Activated CD4-positive, alpha-beta T cell treated with anti-CD3 and anti-CD28 coated beads, Interleukin-2, Interleukin-4, amounts not matched to agents 100 ng/mL and 50 ng/mL, durations not matched to agents 16 hours and 8 hours (primary cell): ENCODE measurements at places on chromosomes 2 and 18.
A peak's percentile ranks its signal among the peaks of the same experiment; 100 is the strongest.

DNA sequence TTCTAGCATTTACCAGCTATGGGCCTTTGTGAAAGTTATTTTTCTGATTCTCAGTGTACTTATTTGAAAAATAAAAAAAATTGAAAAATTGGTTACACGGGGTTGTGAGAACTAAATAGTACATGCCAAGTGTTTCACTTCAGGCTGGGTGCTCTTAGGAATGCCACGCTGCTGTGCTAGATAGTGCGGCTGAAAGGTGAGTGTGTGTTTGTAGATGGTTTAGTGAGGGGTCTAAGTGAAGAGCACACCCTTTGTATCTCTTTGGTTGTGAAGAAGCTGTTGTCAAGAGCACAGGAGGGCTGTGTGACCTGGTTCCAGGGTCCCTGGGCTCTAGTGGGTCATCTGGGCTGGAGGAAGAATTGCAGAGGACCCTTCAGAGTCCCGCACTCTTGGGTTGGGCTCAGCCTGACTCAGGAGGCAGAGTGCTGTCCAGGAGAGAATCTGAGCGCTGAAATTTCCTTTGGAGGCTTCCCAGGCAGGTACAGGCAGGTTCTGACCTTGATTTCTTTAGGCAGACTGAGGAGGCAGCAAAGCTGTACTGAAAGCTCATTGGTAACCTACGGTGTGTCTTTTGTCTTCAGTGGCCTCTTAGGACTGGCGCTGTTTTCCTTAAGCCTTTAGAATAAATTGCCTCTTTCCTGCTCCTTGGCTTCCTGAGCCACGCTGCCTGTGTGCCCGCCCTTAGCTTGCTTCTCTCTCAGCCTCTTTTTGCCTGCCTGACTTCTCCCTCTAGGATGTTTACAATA is 44.4 kb downstream of the MAP4K4 start:
- DNase-seq, result no peak

GRCh38 chr2:26717362-26717761 is 24.8 kb downstream of the KCNK3 start:
- DNase-seq, result no peak

DNA sequence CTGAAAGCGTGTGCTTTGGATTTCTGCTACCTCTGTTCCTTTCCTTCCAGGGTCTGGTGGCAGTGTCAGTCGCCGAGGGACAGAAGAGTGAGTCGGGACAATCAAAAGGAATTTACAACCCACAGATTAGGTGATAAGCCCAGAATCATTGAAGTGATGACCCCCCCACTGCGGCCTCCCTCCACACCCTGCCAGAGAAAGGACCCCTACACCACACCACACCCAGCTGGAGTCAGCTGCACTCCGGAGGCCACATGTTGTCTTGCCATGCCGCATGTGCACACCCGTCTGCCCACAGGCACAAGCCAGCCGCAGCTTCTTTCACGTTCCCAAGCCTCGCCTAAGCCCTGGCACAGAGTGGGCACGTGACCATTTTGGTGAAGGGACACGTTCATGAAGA is 366.8 kb upstream of the SALL3 start:
- DNase-seq, result no peak

DNA sequence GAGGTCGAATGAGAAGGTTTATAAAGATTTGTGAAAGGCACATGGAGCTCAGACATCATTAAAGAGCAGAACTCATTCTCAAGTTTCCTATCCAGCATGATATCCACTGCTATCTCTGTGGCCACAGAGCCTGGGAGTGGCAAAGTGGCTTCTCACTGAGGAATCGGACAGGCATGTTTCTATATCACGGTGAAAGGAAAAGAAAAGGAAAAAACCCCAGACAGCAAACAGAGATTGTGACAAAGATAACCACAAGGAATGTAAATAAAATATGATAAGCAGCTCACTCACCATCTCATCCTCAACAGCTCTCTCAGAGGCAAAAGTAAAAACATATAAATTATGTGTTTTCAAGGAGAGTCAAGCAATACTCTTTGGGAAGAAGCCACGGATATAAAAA is 2.5 kb downstream of the PID1 start:
- no peak for DNase-seq

DNA sequence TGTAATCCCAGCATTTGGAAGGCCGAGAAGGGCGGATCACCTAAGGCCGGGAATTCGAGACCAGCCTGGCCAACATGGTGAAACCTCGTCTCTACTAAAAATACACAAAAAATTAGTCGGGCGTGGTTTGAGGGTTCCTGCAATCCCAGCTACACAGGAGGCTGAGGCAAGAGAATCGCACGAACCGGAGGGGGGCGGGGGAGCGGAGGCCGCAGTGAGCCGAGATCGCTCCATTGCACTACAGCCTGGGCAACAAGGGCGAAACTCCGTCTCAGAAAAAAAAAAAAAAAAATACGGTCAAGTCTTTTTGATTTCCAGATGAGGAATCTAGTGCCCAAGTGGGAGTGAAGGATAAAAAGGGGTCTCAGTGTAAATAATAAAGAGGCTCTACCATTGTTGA is 16.5 kb upstream of the MEIS1 start:
- no peak for DNase-seq

DNA sequence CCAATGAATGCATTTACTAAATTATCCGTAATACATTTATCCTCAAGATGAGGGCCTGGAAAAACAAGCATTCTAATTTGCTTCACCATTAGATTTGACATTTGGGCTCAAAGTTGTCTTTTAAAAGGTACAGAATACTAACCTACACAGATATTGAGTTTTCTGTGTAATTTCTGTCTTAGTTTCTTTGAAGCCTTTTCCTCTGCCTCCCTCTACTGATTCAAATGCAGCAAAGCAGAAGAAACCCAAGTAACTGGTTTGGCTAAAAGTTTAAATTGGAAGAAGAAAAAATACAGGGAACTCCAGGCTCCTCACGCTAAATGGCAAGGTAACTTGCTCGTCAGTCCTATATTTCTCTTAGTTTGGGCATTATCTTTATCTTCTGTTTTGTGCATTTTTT is 53.3 kb upstream of the SLC5A7 start:
- no peak for DNase-seq

DNA sequence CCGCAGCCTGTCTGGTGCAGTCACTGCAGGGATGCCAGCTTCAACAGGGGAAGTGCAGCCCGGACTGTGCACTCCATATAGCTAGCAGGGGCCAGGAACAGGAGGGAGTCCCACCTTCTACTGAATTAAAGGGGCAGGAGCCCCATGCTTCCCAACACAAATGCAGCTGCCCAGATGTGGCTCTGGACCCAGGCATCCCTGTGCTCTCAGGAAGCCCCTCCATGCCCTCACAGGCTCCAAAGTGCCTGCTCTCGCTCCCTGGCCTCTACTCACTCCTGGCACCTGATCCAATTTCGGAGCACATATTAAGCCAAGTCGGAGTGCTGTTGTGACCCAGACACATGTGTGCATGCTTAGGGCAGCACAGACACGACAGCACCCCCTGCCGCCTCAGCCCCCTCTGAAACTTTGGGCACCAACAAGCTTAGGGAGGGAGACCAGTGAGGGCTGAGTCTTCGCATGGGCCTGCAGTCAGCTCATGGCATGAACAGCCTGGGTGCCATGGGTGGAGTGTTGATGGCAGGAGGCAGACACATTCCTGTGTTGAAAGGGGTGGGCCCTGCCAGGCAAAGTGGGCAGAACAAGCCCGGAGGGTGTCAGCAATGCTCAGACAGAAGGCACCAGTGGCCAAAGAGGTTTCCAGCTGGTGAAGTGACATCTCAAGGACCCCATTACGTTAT is 83.5 kb downstream of the ZNF804A start:
- no peak for DNase-seq

- no peak for DNase-seq
Measured at GRCh38 chr2:185645529-185645928, 93.1 kb upstream of the FSIP2 start.

- DNase-seq, result no peak
Measured at GRCh38 chr2:118913803-118914645, 28.0 kb upstream of the MARCO start.

DNA sequence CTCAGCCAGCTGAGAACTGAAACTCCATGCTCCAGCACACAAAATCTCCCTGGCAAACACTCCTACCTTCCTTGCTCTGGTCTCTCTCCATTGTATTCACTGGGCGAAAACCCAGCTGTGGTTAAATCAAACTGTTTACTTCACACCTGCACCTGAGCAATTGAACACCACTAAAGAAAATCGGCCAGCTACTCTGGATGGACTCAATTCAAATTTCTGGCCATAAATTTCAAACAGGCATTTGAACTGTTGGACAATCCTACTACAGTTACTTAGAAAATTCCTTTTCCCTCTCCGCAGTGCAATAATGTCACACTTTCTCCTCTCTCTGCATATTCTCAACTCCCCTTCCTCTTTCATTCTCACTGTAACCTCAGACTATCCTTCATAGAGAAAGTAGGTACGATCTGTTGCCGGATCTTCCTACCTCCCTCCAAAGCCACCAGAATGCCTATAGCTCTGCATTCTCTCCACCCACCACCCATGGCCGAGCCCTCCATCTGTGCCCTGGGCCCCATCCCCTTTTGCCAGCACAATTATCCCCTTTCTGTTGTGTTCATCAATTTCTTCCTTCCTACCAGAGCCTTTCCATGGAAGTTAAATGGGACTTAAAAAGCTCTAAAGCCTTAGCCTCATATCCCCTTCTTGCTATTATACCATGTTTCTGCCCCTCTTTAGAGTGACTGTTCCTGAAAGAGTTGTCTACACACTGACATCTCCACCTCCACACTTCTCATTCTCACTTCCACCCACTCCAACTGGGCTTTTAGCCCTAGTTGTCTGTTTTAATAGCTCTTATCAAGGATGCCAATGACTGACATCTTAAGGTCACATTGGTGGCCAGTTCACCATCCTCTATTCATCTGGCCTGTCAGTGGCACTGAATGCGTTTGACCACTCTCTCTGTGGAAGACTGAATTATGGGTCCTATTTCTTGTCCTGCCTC is 127.5 kb upstream of the SLC1A4 start:
- no peak for DNase-seq

DNA sequence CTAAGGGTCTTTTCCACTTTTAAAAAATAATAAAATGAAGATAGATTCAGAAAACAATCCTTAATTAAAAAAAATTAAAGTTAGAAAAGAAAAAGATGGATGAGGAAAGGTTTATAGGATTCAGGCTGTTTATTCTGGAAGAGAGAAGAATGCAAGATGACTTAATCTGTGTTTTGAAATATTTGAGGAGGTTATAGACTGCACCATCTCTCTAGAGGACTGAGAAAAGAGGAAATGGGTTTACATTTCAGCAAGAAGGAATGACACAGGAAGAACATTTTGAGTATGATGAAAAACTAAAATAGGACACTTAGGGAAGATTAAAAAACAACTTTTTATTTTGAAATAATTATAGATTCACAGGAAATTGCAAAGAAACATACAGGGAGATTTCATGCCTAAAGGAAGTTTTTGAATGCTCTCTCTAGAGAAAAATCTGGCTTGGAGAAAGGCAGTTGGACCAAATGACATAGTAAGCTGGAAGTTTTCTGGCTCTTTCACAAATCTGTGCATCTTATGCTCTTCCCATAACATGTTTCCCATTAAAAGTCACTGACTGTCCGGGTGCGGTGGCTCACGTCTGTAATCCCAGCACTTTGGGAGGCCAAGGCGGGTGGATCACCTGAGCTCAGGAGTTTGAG is 75.0 kb downstream of the CERS6 start:
- no peak for DNase-seq

GRCh38 chr2:224038049-224038829 is 847 bp downstream of the SERPINE2 start:
- DNase-seq, result peak; percentile 45

DNA sequence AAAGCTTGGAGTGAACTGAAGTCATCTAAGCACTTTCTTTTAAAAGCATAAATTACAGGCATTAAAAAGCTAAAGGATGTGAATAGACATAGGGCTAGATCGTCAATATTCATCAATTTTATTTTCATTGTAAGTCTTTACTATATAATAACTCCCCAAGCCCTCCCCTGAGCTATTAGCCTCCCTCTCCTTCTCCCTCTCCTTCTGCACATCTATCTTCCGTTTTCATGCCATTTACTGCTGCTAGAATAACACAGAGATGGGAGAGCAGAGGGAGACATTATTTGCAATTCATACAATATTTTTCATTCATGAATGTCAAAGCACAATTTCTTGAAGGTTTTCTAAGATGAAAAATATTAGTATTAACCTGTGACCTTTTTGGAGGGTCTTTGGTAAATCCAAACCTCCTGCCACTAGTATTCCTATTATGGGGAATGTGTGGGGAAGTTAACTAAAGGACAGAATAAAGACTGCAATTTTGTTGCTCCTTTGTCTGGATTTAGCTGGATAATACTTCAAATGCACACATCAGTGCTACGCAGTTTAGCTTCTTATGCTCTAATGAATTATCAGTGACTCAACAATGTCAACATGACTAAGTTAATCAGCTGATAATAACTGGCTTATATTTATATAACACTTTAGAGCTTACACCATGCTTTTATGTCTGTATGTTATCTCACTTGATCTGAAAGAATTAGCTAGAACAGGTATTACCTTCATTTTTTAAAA is 28.2 kb upstream of the MFF start:
- no peak for DNase-seq

DNA sequence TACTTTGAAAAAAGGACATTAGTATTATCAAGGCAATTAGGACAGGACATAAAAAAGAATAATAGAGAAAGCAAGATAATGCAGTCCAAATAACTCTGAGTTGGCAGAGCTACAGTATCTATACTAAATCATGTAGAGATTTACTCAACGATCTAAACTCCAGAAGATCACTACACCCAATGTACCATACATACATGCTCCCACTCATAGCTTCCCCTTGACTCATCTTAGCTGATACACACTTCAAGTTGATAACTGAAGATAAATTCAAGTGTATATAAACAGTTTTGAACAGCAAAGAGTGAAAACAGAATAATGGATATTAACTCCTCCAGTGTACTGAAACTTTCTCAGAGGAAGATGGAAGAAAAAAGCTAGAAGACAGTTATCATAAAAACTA is 78.5 kb downstream of the SESTD1 start:
- no peak for DNase-seq

GRCh38 chr2:32852856-32853255 is 93.9 kb upstream of the LTBP1 start:
- no peak for DNase-seq

- DNase-seq, result no peak
Measured at GRCh38 chr2:29770846-29771245, 150.5 kb downstream of the ALK start.

DNA sequence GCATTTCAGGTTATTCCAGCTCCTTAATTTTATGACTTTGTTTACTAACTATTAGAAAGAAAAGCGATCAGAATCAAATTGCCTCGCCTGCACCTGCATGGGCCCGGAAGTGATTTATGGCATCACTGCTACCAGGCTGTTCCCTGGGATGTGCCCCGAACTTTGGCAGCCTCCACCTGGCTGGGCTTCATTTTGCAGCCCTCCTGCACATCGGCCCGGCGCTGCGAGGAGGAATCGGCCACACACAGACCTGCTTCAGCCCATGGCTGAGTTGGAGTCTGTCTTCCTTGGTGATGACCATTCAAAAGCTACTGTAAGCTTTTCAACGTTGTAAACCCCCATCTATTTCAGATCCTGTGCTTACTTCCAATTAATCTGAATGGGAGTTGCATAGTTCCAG is 638.0 kb downstream of the RNF144A start:
- no peak for DNase-seq
